WERI-Rb-1 (cell line): ENCODE measurements at places on chromosomes 5 and 9.

GRCh38 chr9:116267021-116267420 lies 113.4 kb downstream of the PAPPA start:
- DNase-seq, result no peak

DNA sequence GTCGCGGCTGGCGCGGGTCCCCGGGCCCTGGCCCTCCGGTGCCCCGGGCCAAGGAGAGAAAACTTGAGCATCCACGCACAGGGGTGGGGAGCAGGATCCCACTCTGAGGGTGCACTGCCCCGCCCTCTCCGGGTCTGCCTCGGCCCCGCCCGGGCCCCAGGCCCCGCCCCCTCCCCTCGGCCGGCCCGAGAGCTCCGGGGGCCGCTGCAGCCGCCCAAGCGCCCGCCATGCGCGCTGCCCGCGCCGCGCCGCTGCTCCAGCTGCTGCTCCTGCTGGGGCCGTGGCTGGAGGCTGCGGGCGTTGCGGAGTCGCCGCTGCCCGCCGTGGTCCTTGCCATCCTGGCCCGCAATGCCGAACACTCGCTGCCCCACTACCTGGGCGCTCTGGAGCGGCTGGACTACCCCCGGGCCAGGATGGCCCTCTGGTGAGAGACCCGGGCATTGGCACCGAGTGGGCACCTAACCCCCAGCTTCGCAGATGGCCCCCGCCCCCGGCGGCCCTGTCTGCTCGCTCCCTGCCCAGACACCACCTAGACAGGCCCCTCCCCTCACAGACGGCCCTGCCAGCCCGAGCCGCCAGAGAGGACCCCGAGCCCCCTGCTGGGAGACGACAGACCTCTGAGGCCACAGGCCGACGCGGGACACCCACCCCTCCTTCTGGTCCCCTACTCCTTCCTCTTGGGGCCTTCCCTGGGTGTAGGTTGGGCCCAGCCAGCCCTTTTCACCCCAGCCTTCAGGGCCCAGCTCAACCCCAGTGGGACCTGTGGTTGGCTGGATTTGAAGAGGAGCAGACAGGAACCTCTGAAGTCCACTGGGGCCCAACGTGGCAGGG lies at the start of gene CERCAM:
Gene CERCAM (plus strand): TSS at position 207 of the 831 bp plus-strand sequence. CDS start 21 bp downstream, at position 228.
- peak; percentile 87 for DNase-seq

- no peak for DNase-seq
Measured at GRCh38 chr5:95738072-95738471, 6.9 kb downstream of the RHOBTB3 start.

GRCh38 chr9:121871431-121872025 lies 220.1 kb downstream of the DAB2IP start:
- DNase-seq, result no peak

- no peak for DNase-seq
Measured at GRCh38 chr9:88065619-88066018, 72.7 kb downstream of the SPATA31C2 start.

DNA sequence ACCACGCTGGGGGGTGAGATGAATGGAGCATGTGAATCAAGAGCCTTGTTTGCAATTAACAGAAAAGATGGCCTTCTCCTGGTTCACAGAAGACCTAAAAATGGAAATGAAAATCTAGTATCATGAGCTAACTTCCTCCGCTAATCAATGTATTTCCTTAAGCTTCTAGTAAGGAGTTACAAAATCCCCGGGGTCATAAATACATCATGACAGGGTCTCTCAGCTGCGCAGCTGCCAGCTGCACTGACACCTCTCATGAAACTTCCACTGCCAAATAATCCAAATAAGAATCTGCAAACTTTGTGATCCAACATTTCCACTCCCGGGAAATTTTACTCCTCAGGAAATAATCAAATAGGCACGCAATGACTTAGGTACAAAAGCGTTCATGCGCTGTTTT lies 11.9 kb downstream of the MYO10 start:
- no peak for DNase-seq

- no peak for DNase-seq
Measured at GRCh38 chr5:83767409-83767992, 46.8 kb upstream of the HAPLN1 start.

DNA sequence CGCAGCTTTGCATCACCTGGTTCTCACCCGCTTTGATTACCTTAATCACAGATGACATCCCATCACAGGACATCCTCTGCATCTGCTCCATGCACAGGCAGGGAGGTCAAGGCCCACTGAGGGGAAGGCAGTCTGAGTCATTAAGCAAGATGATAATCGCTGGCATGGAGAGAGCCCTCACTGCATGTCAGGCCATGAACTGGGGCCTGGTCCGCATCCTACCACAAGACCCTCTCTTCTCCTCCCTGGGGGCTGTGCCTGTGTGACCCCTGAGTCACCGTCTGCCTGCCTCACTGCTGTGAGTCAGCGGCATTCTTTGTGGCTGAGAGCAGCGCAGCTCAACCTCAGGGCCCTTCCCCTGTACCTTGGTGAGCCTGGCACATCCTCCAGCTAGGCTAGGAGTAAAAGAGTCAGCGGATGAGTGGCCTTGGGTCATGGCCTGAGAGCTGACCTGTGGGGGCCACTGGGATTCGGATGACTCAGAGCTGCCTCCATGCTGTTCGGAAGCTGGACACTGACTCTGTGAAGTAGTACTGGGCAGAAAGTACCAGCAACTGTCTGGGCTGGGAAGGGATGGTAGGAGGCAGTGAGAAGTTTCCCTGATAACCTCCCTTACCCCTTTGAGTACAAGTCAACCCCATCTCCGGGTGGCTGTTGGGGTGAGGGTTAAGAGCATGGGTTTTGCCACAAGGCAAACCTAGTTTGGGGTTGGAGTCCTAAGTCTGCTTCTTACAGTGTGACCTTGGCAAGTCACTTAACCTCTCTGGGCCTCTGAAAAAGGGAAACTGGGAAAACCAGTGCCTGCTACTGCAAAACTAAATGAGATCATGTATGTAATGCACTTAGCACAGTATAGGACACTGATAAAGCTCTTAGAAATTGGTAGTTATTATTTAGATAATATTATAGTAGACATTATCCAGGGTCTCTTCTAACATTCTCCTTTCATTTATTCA lies 14.6 kb upstream of the ARSI start:
- no peak for DNase-seq

DNA sequence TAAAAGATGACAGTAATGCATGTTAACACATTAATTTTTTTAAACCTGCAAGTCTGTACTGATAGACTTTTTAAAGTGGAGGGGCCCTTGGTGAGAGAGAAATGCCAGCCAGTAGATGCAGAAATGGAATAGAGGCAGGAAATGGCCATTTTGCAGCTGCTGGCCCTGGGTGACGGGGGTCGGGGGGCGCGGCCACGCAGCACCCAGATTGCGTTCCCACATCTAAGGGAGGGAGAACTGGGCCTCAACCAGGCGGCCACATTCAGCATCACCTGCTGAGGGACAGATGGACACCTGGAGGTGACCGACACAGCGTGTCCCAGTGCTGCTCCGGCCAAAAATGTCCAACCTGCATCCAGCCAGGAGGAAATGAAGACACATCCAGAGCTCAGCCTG lies 6.3 kb upstream of the CLIC3 start:
- DNase-seq, result no peak

DNA sequence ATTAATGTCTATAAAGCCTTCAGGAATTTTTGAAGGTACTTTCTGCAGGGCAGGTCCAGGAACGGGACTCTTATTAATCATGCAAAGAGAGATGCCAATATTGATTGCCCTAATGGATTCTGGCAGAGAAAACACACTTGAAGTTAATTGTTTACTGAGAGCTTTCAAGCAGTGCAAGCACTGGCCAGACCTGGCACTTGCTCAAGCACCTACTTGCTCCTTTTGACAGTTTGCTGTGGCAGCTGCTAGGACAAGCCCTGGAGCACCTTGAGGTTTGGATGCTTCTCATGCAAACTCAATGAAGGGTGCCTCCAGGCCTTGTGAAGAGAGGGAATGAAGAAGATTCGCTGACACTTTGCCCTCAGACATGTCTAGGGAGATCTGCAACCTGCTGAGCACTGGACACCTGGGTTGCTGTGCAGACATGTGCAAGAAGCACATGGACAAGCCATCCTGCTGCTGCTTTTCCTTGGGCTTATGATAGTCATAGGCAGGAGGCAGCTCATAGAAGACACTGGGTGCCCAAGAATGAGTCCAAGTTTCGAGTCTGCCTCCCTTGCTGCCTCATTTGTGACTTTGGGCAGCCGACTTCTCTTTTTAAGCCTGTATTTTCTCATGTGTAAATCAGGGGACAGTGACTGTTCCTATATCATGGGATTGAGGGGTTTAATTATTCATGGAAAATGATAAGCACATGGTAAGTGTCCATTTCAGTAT lies 88.8 kb upstream of the EQTN start:
- DNase-seq, result no peak

- DNase-seq, result no peak
Measured at GRCh38 chr5:74198156-74198555, 442.4 kb downstream of the ENC1 start.

GRCh38 chr5:95937607-95938152 lies 24.0 kb downstream of the ELL2 start:
- no peak for DNase-seq

DNA sequence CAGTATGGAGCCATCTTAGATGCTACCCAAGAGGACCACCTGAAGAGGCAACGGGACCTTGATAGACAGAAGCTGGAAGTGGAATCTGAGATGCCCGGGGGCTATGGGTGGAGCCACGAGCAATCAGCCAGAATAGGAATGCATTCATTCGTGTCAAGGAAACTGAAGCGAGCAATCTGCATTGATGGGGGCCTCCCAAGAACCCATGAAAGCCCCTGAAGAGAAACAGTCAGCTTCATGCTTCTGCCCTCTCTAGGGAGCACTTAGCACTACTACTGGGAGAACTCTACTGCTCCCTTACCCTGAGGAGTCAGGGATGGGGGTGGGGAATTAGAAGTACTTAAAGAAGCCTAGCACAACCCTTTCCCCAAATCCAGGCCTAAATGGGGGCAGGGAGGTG lies 51.9 kb upstream of the TCERG1 start:
- DNase-seq, result no peak

DNA sequence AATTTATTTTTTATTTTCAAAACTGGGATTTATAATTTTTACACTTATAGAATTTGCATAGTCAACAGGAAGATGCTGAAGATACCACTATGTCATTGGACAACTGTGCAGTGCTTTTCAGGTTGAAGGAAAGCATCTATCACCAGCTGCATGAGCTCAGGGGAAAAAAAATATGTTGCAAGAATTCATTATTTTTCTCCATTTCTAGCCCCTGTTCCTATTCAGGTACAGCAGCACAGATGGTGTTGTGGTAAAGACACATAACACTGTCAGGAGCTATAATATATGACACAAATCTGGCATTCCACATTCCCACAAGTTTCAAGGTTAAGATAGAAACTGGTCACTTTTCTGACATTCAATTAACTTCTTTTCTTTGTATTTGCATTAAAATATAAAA lies 1088.6 kb downstream of the MAT2B start:
- no peak for DNase-seq

DNA sequence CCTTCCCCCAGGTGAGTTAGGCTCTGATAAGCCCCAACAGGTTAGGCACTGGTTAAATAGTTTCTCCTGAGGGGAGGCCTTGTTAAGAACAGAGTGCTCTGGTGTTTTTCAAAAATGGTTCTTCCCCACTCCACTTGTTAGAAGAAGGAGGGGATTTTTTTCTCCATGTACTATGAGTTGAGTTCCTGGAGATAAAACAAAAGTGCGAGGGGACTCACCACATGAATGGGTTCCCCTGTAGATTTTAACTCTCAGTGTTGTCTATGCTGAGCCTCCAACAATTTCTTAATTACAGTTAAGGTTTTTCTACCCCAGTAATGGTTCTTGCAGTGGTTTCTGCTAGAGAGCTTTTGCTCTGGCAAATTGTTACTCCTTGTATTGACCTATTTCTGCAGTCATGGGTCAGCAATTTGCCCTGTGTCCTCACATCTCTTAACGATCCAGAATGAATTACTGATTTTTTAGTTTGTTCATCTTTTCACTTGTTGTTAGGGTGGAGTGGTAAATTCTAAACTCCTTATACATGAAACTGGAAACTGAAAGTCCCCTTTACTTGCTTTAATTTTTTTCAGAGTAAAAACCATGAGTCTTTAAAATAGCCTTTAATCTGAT lies 44.4 kb downstream of the SCAMP1 start:
- DNase-seq, result no peak

DNA sequence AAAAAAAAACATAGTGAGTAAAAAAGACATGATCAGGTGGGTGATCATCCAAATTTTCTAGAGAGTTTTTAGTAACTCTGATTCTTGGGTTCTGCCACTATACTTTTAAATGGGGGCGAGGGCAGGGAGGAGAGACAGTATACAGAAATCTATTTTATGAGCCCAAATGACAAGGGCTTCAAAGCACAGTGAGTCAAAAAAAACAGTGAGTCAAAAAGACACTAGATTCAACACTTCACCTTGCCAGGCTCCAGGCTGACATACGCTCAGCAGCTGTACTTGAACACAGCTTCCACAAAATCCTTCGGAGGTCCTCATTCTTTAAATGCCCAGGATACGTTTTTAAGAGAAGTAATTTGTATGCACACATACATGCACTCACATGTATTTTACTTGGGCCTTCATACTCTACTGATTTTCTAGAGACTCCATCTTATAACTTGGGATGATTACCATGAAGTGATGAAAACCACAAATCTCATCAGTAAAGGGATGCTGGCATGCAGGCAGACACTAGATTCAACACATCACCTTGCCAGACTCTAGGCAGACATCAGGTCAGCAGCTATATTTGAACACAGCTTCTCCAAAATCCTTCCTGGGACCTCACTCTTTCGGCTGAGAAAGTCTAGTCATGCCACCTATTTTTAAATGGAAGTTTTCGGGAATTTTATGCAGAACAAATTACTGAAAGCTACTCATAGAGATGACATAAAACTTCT lies 28.8 kb downstream of the NR3C1 start:
- DNase-seq, result no peak

GRCh38 chr5:73770172-73771025 lies 144.4 kb downstream of the ARHGEF28 start:
- DNase-seq, result no peak

DNA sequence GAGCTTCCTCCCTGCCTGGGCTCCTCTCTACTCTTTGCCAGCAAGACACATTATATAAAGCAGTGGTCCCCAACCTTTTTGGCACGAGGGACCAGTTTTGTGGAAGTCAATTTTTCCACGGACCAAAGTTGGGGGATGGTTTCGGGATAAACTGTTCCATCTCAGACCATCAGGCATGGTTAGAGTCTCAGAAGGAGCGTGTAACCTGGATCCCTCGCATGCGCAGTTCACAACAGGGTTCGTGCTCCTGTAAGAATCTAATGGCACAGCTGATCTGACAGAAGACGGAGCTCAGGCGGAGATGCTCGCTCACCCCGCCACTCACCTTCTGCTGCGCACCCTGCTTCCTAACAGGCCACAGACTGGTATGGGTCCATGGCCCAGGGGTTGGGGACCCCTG lies 142.8 kb downstream of the LIFR start:
- no peak for DNase-seq

GRCh38 chr5:115452536-115453235 lies 91.9 kb downstream of the FEM1C start:
- no peak for DNase-seq

- peak; percentile 32 for DNase-seq
Measured at GRCh38 chr5:150989695-150990094, 30.7 kb upstream of the GPX3 start.

GRCh38 chr9:73906671-73907070 lies 590.5 kb upstream of the RORB start:
- DNase-seq, result no peak
